ENCODE measurements at places on chromosomes 13 and 19. TPM values are rescaled to one million over a fixed set of nuclear protein-coding genes. Genes with fewer than 3 reads are reported as not detected.

The LONP1 gene
- total RNA-seq = 48.4 TPM

The CLDN10 gene
- total RNA-seq = 0.22 TPM

The OR4F17 gene
- not detected for total RNA-seq

The ZNF175 gene
- total RNA-seq = 3.5 TPM
